Stimulated activated CD8-positive, alpha-beta memory T cell treated with anti-CD3 and anti-CD28 coated beads, Interleukin-7, amount 100 ng/mL, for 24 hours (primary cell): ENCODE measurements at places on chromosomes 3 and 15.

- no peak for DNase-seq
Measured at GRCh38 chr15:58285921-58286278, 145.9 kb upstream of the LIPC start.

- DNase-seq, result no peak
Measured at GRCh38 chr3:112061152-112061551, 25.0 kb upstream of the C3orf52 start.

- no peak for DNase-seq
Measured at GRCh38 chr15:43998607-43999006, 171.8 kb downstream of the WDR76 start.

DNA sequence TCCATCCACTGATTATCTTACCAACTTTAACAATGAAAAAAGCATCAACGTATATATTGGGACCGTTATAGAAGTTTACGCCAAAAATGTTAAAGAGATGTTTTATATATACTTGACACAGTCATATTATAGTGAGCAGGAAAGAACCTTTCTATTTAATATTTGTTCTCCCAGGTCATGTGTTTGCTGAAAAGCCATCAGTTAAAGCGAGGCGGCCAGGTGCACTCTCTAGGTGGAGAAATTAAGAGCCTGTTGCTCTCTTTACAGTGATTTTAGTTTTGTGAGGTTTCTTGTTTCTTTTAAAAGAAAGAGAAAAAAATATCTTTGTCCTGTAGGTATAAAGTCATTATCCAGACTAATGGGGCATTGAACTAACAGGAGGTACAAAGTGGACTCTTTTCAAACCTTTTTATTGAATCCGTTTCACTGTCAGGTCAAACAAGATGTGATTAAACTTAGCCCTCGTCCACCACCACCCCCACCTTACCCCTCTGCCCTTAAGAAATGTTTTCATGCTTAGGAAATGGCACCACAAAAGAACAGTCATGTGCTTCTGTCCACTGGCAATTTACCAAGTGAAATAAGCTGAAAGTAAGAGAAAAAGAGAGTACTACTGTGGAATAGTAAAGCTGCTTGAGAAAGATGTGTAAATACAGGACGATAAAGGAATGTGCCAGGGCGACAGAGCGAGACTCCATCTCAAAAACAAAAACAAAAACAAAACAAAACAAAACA, 279.9 kb downstream of the PTPRG start:
- no peak for DNase-seq

GRCh38 chr3:155991847-155992246, 121.4 kb downstream of the GMPS start:
- no peak for DNase-seq

DNA sequence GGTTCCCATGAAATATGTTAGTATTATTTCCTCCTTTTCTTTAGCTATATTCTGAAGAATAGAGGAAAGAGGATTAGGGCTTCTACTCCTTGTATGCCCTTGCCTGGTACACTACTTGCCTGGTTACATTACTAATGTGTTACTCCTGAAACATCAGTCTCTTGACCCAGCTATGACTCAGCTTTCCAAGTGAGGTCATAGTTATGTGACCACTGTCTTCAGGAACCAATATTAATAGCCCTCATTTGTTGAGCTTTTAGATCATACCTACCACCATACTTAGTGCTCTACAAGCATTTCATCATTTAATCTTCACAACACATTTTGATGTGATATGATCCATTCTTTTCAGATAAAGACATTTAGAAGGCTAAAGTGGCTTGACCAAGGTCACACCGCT, 60.3 kb downstream of the CMSS1 start:
- no peak for DNase-seq

DNA sequence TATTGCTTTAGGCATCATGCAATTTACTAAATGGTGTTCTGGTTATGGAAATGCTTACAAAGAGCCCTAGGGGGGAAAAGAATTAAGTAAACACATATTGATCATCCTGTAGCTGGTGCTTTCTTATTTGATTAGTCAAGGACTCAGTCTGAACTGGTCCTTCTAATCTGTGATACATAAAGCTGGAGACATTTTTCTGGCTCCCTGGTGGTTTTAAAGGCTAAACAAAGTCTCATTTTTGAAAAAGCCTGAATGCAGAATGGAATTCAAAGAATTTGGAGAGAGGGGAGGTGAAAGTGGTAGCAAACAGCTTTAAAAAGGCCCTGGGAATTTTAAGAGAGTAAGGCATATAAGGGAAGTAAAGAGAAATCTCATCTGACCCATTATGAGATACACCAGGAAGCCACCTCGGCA, 149.7 kb downstream of the RBMS3 start:
- no peak for DNase-seq

- no peak for DNase-seq
Measured at GRCh38 chr3:43369404-43370292, 83.3 kb downstream of the SNRK start.

DNA sequence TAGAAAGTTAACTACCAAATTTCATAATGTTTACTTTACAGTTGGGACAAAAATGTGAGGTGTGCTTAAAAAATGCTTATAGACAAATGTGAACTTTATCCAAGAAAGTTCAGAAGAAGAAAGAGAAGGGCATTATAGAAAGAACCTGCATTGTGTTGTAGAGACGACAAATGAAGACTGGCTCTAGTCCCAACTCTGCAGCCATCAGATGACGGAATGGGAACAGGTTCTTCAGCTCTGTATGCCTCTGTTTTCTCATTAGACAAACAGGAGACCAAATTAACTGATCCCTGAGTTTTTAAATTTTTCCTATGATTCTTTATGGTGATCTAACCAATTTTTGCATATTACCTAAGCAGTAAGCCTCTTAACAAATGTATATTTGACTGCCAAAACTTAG, 49.2 kb downstream of the PDZRN3 start:
- DNase-seq, result no peak

DNA sequence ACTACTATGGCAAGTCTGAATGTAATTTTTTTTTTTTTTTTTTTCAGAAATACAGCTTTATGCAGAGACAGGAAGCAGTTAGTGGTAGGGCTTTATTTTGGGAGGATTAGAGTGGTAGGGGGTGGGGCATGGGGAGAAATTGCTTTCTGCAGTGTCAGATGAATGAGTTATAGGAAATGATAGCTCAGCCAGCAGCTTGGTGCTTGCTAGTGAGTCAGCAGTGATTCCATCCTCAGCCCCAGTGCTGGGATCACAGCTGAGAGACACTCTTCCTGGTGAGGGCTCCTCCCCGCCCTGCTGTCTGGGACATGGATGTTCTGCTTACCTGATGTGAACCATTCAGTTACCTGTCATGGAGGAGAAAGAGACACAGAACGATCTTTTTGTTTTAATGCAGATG, 39.6 kb downstream of the SEMA6D start:
- no peak for DNase-seq

- no peak for DNase-seq
Measured at GRCh38 chr3:195005251-195005620, 265.7 kb downstream of the XXYLT1 start.

DNA sequence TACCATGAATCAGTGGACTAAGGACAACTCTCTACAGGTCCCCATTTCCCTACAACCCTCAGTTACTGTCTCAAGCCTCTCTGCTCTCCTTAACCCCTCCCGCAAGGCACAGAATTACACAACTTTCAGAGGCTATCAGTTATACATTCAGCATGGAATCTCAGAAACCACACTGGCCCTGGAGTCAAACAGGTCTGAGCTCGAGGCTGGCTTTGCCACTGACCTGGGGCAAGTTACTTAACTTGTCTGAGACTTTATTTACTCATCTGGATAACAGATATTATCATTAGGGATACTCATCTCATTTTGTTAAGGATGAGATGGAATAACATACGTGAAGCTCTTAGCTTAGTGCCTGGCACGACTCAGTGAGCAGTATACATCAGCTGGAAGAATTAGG, 95.2 kb downstream of the WDR76 start:
- DNase-seq, result no peak

GRCh38 chr15:82875411-82876003, 66.1 kb downstream of the WHAMM start:
- DNase-seq, result no peak

DNA sequence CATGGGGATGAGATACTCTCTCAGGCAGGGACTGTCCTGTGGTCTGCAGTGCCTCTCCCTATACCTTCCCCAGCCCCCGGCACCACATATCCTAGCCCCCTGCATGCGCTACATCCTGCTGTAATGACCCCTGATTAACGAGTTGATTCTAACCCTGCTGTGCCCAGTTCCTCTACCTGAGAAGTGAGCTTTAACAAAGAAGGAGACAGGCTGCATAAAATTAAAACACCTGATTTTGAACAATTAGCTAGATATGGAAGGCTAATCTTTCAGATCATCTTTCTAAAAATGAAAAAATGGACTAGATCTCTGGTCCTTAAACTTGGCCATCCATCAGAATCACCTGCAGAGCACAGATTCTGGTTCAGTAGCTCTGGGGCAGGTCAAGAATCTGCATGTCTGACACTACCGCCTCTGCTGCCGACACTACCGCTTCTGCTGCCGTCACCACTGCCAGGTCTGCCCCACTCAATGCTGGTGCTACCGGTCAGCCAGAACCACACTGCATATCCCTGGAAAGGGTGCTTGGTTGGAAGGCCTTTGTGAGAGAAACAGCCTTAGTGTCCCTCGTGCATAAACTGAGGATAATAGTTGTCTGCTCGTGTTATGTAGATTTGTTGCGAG, 33.6 kb upstream of the ZBTB38 start:
- DNase-seq, result no peak

DNA sequence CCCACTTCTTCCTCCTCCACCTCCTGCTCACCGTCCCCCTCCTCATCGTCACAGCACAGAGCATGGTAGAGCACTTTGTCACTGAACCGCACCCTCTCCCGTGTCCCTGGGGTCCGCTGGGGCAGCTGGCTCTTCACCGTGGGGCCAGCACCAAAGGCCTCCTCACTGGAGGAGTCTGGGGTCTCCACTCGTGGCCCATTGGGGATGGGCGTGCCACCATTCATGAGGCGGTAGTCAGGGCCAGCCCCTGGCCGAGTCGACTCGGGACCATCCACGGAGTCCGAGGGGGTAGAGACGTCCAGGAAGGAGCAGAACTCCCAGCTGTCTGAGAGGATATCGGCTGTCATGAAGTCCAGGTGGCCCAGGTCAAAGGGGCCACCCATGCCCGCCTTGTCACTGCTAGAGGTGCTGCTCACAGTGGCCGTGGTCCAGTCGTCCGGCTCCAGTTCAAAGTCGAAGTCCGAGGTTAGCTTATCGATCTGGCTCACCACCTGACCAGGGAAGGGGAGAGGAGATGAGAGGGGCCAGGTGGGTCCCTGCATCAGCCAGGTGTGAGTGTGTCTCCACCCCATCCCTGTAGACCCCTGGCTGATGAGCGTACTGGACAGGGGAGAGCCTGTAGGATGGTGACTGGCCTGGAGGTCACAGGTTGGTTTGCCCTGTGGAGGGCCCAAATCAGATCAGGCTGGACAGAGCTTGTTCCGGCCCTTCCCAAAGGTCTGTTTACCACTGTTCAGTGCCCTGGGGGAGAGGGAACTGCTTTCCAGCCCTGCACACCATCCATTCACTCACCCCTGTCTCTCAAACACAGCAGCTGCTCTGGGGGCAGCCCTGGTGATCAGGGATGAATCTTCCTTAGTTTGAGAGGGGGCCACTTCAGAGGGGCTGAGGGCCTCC, 12.8 kb downstream of the INSYN1 start:
- DNase-seq, result no peak

DNA sequence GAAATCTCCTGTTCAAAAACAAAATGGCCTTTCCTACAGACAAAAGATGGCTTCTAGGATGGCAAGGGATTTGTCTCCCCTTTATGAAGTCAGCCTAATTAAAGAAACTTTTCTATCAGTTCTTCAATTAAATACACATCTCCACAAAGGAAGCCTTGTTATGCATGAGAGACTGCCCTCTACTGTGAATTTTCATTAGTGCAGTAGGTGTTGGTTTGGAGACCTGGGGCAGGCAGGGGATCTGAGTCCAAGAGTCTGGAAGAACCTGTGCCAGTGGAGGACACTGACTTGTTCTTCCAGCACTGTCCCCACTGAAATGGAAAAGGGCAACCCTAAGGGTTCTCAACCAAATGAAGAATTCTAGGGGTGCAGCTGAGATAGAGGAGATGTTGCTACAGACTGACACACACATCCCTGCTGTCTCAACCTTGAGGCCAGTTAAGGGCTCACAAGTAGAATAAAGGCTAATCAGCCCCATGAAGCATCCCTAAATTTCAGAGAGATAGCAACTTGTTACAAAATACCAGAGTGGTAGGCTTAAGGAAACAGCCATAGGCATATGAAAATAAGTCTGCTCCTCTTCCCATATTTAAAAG, 174.0 kb upstream of the PRICKLE2 start:
- no peak for DNase-seq

DNA sequence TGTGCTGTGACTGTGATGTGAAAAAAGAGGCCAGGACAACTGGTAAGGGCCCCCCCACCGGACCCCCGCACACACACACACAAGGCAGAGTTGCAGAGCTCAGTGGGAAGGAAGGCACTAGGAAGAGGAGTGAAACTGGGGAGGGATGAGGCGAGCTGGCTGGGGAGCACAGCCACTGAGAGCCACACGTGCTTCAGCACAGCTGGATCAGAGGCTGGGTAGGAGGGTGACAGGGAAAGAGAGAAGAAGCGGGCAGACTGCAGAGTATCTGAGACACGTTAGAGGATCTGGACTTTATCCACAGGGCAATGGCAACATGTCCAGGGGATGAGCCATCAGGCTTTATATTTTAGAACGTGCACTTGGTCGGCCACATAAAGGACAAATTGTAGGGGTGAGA, 38.0 kb upstream of the TKT start:
- DNase-seq, result no peak

- no peak for DNase-seq
Measured at GRCh38 chr3:134690226-134690625, 39.4 kb upstream of the KY start.

- no peak for DNase-seq
Measured at GRCh38 chr3:122272879-122273278, 52.2 kb upstream of the CSTA start.

GRCh38 chr3:197297002-197297401, 1.4 kb downstream of the DLG1 start:
- DNase-seq, result no peak

GRCh38 chr15:92675485-92675884, 19.9 kb upstream of the FAM174B start:
- DNase-seq, result no peak

DNA sequence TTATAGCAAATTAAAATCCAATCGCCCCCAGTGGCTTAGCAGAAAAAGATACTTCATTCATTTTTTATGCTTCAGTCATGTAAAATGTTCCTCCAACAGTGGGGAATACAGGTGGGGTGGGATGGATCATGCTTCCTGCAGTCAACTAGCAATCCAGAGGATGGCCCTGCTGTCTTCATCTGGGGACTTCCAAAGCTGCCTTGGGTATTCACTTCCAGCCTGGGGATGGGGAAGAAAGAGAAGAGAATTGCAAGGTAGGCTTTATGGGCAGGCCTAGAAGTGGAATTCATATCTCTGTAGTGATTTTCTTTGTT, 354.8 kb upstream of the SLCO3A1 start:
- DNase-seq, result no peak

DNA sequence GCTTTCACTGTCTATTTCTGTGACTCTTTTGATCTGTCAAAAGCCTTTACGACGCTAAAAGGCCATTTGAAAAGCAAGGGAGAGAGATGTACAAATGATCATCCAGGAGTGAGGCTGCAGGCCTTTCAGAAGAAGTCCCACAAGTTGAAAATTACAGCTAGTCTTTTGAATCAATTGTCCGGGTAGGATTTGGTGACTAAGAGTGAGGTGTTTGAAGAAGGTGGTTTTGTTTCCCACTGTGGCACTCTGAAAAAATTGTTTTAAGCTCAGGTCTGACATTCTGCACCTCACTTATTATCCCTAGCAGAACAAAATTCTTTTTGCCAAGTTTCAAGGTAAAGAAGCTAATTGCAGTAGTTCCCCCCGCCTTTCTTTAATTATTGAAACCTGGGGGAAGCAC, 50.8 kb upstream of the TMEM108 start:
- no peak for DNase-seq

- no peak for DNase-seq
Measured at GRCh38 chr15:101269479-101270223, 7.6 kb downstream of the SELENOS start.
